Type B pancreatic cell (in vitro differentiated cells): ENCODE measurements at places on chromosomes 5 and 9.

GRCh38 chr9:87725356-87725899, 491 bp upstream of the CTSL start:
- DNase-seq, result no peak

DNA sequence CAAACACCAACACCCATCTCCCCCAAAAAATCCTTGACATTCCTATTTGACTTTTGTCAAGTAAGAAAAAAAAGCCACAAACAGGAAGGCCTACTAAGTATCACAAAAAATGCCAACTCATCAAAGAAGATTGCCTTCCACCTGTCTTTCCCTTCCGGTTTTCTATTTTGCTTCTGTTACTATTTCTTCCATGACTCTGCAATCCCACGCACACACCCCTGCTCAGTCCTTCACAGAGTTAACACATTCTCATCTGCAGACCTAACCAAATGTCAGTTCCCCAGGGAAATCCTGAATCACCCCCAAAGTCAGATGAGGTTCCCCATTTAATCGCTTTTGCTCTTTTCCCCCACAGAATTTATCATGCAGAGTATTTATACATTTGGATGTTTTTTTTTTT, 15.1 kb downstream of the LPAR1 start:
- no peak for DNase-seq

- no peak for DNase-seq
These were observed 65.1 kb downstream of the SLC44A1 start for GRCh38 chr9:105309531-105309931.

- no peak for DNase-seq
These were observed 50.8 kb downstream of the PAPPA start for GRCh38 chr9:116204252-116204882.

DNA sequence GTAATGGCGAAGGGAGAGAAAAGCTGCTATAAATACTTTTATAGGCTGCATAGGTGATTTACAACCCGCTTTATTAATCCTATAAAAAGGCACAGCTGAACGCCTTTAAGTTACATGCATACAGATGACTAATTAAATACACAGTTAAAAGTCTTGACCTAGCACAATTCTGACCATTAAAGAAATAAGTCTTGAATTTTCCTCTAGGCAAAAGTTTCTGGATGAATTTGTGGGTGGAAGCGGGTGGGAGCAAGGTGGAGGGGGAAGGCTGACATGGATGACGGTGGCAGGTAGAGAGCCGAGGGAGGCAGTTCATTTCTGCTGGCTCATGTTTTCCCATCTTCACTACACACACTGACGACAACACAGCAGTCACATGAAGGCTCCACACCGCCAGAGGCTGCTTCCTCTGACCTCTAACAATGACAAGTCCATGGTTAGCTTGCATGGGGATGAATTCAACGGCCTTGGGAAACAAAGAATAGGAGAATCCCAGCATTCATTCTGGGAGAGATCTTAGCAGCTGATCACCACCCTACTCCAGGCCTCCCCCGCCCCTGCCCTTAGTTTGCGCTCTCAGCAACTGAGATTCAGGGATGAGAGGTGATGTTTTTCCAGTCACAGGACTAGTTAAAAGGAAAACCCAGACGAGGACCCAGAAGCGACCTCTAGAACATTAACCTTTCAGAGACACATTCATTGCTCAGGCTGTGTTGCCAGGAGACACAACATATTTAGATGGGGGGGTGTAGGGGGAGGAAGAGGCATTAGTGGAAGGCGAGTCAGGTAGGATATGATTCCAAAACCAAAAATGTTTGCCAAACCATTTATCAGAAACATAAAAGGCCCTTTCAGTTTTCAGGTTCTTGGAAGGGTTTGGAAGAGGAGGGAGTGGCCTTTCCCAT, 329.3 kb downstream of the PIK3R1 start:
- no peak for DNase-seq

GRCh38 chr5:75236322-75237316, at the start of gene ANKRD31:
Gene ANKRD31, minus strand, starts transcription at chr5:75236878. Its CDS starts 192 bp downstream, at chr5:75236686.
- DNase-seq, result peak; percentile 86

- DNase-seq, result peak; percentile 75
These were observed 88.6 kb downstream of the LMX1B start for GRCh38 chr9:126702151-126703001.

DNA sequence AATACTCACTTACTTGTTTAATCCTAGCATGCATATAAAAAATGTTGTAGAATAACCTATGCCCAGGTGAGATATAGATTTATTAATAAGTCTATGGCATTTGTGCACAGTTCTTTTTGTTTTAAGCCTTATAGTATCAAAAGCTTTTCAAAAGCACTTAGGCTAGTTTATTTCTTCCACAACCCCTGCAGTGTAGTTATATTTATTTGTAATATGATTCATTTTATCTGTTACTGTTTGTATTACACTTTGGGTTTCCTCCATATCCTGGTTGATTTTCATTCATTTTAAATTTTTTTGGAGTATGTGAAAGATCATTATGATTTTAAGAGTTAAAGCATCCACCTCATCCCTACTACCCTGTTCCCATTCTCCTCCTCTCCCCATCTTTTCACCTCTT, 18.8 kb upstream of the ARHGEF28 start:
- no peak for DNase-seq

DNA sequence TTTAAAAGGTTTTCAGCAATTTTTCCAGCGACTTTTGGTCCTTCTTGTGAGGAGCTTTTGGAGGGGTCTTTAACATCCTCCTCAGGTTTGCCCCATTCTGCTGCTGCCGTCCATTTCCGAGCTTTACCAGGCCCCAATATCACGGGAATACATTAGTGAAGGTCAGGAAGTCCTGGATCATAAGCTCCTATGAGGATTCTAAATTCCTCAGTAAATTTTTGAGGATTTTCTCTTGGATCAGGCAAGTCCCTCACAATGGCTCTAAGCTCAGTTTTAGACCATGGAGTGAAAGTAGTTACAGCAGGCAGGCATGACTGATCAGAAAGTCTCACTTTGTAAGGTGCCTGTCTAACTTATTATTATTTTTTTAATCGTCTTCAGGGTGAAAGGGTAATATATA, 17.2 kb upstream of the GBGT1 start:
- DNase-seq, result no peak

DNA sequence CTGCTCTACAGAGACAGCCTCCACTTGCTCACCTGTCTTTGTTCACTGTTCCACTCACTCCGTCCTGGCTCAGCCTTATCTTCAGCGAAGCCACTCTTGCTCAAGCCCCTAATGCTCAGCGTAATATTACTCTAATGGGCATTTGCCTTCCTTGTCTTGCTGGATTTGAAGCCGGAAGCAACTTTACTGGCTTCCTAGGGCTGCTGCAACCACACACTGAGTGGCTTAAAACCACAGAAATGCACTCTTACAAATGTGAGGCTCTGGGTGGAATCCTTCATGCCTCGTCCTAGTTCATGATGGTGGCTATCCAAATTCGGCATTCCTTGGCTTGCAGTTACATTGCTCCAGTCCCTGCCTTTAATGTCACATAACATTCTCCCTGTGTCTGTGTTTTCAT, 85.5 kb upstream of the MARCHF11 start:
- DNase-seq, result no peak

- DNase-seq, result no peak
These were observed 18.0 kb downstream of the MTRR start for GRCh38 chr5:7886849-7887475.

DNA sequence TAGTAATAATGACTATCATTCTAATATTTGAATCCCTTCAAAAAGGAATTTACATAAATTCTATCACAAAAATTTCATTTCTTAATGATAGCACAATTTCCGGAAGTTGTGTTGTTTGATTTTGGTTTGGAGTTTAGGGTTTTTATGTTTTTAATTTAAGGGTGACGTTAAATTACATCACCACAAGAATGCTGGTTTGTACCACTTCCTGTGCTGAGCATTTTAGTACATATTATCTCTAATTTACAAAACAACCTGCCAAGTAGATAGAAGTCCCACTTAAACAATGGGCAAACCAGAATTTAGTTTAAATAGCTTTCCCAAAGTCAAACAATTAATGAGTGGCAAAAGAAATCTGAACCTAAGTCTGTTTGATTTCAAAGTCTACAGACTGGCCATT, 63.4 kb downstream of the DENND1A start:
- DNase-seq, result no peak

DNA sequence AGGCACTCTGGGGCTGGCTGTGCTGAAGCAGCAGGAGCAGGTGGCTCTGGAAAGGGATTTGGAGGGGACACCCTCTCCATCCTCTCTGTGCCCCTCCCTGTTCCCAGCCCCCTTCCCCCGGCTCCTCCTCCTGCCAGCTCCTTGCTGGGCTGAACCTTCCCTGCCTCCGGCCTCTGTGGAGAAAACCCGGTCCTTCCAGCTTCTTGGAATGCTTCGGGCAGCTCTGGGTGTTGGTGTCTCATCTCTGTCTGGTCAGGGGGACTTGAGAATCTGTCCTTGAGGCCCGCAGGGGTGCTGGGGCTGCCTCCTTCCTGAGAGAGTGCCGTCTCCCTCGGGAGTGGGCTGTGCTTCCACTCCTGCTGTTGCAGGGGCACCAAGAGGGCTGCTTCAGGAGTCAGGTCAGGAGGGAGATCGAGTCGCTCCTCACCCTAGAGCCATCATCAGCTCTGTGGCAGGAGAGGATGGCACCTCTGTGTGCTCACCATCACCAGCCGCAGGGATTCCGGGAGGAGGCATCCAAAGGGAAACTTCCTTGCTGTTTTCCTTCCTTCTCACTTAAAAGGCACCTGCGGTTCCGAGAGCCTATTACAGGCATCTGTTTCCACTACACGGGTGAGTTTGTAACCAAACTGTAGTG, 30.6 kb downstream of the NDUFS6 start:
- DNase-seq, result no peak

DNA sequence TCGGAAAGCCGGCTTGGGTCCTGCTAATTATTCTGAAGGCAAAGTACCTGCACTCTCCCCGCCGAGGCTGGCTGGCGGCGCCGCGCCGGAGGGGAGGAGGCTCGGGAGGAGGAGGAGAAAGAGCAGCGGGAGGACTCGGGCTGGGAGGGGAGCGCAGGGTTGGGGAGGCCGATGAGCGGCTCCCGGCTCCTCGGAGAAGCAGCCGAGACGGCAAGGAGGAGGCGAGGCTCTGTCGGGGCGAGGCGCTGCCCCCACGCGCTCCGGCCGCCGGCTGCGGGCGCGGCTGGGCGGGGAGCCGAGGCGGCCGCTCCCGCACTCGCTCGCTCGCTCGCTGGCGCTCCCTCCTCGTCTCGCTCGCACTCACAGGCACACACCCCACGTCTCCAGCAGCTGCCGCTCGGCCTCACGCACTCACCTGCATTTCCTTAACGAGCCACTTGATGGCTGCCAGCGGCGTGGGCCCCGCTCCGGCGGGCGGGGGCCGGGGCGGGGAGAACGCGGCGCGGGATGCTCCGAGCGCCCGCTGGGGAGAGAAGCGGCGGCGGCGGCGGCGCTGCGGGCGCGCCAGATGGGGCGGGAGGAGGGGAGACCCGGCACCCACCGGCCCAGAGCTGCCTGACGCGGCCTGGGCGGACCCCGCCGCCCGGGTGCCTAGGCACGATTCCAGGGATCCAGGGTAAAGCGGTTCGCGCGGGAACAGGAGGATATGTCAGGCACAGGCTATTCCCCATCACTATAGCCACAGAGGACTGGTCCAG, at the start of gene PTPRD:
PTPRD (minus strand) TSS at position 362 of the 758 bp plus-strand sequence.
- peak; percentile 79 for DNase-seq

GRCh38 chr9:36461323-36461722, 61.3 kb upstream of the RNF38 start:
- no peak for DNase-seq

DNA sequence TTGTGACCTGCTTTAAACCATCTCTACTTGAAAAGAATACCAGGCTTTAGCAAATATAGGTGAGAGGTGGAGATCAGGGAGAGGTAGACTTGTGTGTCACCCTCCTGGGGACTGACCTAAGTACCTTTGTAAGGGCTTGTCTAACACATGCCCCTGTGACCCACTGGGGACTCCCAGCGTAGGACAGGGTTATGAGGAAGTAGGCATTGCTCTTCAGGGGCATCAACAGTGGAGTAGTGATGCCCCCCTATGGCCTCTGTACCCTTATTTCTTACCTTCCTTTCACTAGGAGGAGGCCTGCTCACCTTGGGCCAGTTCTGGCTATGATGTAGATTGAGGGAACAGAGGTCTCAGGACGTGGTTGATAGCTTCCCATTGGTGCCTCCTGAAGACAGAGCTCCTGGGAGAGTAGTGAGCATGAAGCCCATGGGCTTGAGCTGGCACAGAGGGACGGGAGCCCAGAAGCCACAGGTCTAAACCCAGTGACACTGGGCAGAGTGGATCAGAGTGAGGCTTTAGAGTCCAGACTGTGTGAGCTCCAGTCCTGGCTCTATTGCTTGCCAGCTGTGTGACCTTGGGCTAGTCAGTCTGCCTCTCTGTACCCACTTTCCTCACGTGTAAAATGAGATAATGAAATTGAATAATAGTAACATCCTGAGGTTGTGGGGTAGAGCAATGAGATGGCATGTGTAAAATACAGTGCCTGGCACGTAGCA, 191.7 kb downstream of the AOPEP start:
- DNase-seq, result no peak

GRCh38 chr5:122839731-122840130, 5.7 kb upstream of the SNX24 start:
- no peak for DNase-seq

GRCh38 chr5:74394528-74394915, 246.0 kb downstream of the ENC1 start:
- DNase-seq, result no peak

GRCh38 chr5:130231786-130232185, 327.5 kb downstream of the CHSY3 start:
- DNase-seq, result no peak

DNA sequence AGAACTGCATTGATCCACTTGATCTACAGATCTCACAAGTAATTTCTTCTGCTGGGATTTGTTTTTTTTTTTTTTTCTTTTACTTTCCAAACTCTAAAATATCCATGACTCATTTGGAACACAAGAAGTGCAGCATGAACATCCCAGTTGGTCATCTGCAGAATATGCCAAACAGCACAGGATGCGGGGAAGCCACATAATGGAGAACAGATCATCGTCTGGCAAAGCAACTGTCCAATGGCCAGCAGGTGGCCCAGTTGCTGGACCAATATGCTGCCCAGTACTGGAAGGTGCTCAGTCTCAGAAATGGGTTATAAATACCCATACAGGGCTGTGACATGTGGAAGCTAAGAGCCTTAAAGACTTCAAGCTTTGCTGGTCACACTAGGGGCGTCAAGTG, 221.3 kb upstream of the TAS2R1 start:
- no peak for DNase-seq

DNA sequence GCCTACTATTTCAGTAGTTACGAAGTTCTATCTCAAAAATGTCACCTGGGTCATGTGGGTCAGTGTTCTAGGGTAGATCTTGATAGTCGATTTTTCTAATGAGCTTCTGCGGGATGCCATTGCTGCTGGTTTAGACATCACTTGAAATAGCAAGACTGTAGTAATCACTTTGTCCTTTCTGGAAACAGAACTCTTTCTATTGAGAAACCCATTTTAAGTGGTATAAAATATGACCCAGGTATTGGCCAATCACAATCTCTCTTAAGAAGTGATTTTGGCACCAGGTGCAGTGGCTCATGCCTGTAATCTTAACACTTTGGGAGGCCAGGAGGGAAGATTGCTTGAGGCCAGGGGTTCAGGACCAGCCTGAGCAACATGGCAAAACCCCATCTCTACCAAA, 17.6 kb downstream of the ARRDC3 start:
- DNase-seq, result no peak
